ENCODE measurements at places on chromosomes 16 and 17.

DNA sequence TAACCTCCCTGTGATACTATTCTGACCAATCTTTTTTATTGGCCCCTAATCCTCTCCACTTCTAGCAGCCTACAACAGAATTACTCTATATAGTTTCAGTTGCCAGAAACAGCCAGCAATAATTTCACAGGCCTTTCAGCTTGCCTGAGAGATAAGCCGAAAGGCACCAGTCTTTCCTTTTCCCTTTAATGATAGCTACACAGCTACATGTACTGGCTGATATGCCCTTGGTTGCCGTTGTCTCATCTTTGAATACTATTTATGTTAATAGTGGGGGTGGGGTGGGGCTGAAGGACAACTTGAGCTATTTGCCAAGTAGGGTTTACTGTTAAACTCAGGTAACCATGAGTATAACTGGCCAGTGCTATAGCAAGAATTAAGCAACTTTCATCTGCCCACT lies 35.8 kb upstream of the RASL10B start:
- no peak for DNase-seq

DNA sequence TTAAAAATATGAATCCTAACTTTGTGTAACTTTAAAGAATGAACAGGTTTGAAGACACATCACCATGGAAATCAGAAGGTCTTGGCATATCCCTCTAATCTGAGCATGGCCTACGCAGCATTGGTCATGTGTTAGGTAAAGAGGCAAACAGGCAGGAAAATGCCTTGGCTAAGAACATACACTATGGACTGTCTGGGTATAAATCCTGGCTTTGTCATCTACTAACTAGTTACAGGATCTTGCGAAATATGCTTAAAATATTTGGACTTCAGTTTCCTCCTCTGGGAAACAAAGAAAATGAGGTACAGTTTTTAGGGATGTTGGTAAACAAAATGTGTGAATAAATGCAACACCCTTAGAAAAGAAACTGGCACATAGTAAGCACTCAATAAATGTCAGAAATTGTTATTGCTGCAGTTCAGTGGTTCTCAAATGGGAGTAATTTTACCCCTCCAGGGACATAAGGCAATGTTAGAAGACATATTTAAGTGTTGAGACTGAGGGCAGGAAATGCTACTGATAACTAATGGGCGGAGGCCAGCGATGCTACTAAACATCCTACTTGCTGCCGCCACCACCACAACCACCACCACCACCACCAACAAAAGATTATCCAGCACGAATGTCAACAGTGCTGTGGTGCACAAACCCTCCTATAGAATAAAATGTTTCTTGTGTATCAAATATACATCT lies 770.8 kb upstream of the SOX9 start:
- DNase-seq = no peak

DNA sequence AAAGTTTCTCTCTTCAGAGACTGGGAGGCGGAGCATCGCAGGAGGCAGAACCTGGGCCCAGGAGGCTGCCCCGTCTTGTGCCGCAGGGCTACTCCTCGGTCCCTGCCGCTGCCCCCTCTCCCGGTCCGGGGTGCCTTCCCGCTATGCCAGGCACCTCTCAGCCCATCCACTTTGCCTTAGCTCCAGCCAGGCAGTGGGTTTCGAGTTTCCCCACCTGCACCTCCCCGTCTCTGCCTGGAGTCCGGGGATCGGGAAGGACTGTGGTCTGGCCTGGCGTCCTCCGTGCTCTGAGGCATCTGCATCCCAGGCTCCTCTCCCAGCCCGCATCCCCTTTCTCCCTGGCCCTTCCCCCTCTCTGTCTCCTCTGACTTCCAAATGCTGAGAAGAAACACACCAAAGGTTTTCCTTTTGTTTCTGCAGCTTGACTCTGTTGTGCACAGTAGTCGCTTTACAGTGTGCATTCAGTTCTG lies 26.8 kb upstream of the PIK3R6 start:
- no peak for DNase-seq

- no peak for DNase-seq
Measured at GRCh38 chr16:17460890-17461289, 9.9 kb downstream of the XYLT1 start.

GRCh38 chr16:76441391-76441790 lies 164.2 kb downstream of the CNTNAP4 start:
- DNase-seq = no peak

GRCh38 chr17:37273409-37274051 lies 102.3 kb upstream of the C17orf78 start:
- no peak for DNase-seq

GRCh38 chr17:36942019-36942599 lies 4.8 kb downstream of the LHX1 start:
- DNase-seq = no peak

GRCh38 chr16:89352091-89352681 lies 134.7 kb downstream of the ZNF778 start:
- DNase-seq = no peak

GRCh38 chr17:40903129-40903847 lies 18.2 kb upstream of the KRT20 start:
- DNase-seq = no peak

GRCh38 chr17:71118039-71118438 lies 948.7 kb downstream of the KCNJ2 start:
- no peak for DNase-seq

DNA sequence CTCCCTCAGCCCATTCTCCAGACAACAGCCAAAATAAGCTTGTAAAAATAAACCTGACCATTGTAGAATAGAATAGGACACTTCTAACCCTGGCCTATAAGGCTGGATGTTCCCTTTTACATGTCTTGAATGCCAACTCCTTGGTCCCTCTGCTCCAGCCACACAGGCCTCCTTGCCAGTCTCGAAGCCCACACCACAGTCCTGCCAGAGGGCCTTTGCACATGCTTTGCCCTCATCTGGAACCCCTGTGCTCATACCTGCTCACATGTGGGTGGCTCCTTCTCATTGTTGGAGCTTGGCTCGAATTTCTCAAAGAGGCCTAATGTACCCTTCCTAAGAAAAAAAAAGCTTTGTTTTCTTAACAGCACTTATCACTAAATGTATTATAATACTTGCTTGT lies 5.4 kb upstream of the SLC12A3 start:
- no peak for DNase-seq

- no peak for DNase-seq
Measured at GRCh38 chr16:85389679-85390470, 223.2 kb upstream of the GSE1 start.

DNA sequence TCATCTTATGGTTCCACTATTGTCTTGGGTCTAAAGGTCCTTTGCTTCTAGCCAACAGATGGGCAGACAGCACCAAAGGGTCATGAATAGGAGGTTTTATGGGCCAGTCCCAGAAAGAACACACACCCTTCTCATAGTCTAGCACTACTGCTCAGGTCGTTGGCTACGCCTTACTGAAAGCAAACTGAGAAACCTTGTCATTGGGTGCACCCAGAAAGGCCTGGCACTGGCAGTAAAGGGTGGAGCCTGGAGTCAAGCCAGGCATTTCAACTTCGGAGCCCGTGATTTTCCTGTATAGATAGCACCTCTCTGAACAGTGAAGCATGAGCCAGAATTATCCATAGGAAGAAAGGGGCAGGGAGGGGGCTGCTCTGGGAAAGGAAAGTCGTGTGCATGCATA lies 74.9 kb downstream of the VAT1L start:
- no peak for DNase-seq

- DNase-seq = no peak
Measured at GRCh38 chr17:67390006-67390645, 13.0 kb downstream of the PITPNC1 start.

Data from activated CD8-positive, alpha-beta memory T cell treated with anti-CD3 and anti-CD28 coated beads for 1 hour (primary cell).